ENCODE measurements at places on chromosomes 1 and 21. TPM values are rescaled to one million over a fixed set of nuclear protein-coding genes. Genes with fewer than 3 reads are reported as not detected.
A peak's percentile ranks its signal among the peaks of the same experiment; 100 is the strongest.

GRCh38 chr1:203287109-203287893, 18.0 kb upstream of the BTG2 start:
- peak overlapping the region; percentile 82 for H3K4me3 ChIP-seq
- peaks cover 60% of the 10 kb centered on the region for H3K4me1 ChIP-seq
- no peaks in the 10 kb centered on the region for H3K27me3 ChIP-seq
- peaks cover 2% of the 10 kb centered on the region for H3K36me3 ChIP-seq
- peak overlapping the region; percentile 98 for H3K27ac ChIP-seq

DNA sequence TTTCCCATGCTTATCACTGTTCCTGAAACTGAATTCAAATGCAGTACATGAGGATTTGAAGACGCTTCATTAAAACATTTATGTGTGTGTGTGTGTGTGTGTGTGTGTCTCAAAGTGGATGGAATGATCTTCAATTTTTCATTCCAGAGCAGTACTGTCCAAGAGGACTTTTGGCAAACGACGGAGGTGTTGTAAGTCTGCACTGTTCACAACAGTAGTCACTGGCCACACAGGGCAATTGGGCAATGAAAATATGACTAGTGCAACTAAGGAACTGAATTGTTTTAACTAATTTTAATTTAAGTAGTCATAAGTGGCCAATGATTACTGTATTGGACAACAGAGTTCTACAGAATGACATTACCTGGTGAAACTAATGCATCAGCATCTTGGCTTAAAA, 5.0 kb downstream of the TAF5L start:
- DNase-seq, result no peak
- H3K27me3 ChIP-seq, result no peaks in the 10 kb centered on the region
- no peak overlapping the region for H3K27ac ChIP-seq
- peaks cover 29% of the 10 kb centered on the region for H3K4me1 ChIP-seq

- no peaks in the 10 kb centered on the region for H3K36me3 ChIP-seq
- no peak overlapping the region for H3K4me3 ChIP-seq
- no peak overlapping the region for H3K27ac ChIP-seq
- no peak for DNase-seq
- no peaks in the 10 kb centered on the region for H3K4me1 ChIP-seq
Observed at GRCh38 chr1:240258910-240259309, 167.2 kb downstream of the FMN2 start.

- H3K27ac ChIP-seq, result no peak overlapping the region
- H3K4me3 ChIP-seq, result no peak overlapping the region
- DNase-seq, result peak; percentile 71
Observed at GRCh38 chr1:9455487-9456234, 83.6 kb upstream of the SLC25A33 start.

DNA sequence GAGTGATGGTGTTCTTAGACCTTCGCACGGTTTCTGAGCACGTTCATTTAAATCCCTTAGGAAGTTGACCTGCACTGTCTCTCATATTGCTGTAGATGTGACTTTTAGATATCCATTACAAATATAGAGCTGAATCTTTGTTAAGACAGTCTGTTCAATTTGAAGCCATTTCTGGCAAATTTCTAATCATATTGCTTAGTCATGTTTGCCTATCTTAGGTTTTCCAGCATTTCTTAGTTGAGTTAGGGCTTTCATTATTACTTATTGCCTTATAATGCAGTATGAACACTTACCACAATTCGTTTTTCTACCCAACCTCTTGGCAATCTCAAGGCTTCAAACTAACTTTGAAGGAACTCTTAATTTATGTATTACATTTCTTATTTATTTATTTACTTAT, 78.5 kb upstream of the PGD start:
- peaks cover 8% of the 10 kb centered on the region for H3K36me3 ChIP-seq
- no peak overlapping the region for H3K4me3 ChIP-seq
- DNase-seq, result no peak

- H3K4me1 ChIP-seq, result no peaks in the 10 kb centered on the region
- no peak overlapping the region for H3K27ac ChIP-seq
- H3K27me3 ChIP-seq, result no peaks in the 10 kb centered on the region
- H3K36me3 ChIP-seq, result peaks cover 4% of the 10 kb centered on the region
- DNase-seq, result no peak
- no peak overlapping the region for H3K4me3 ChIP-seq
Observed at GRCh38 chr1:246219508-246220030, 287.5 kb downstream of the SMYD3 start.

DNA sequence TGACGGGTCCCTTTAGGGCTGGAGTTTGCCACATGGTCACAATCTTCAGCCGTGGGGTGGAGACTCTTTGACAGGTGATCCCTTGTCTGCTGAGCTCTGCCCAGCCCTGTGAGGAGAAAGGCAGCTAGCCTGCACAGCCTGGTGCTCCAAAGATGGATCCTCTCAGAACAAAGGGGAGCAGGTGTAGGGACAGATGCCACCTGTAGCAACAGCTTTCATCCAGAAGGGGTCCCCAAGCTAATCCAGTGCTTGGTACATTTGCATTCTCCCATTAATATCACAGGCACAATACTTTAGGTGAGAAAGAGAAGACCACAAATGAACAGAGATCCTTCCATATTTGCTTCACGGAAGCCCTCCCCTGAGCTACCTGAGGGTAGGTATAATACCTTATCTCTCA, 93.2 kb downstream of the CCDC185 start:
- no peak overlapping the region for H3K4me3 ChIP-seq
- H3K36me3 ChIP-seq, result no peaks in the 10 kb centered on the region
- no peaks in the 10 kb centered on the region for H3K4me1 ChIP-seq
- DNase-seq, result no peak
- H3K27me3 ChIP-seq, result peaks cover 5% of the 10 kb centered on the region

DNA sequence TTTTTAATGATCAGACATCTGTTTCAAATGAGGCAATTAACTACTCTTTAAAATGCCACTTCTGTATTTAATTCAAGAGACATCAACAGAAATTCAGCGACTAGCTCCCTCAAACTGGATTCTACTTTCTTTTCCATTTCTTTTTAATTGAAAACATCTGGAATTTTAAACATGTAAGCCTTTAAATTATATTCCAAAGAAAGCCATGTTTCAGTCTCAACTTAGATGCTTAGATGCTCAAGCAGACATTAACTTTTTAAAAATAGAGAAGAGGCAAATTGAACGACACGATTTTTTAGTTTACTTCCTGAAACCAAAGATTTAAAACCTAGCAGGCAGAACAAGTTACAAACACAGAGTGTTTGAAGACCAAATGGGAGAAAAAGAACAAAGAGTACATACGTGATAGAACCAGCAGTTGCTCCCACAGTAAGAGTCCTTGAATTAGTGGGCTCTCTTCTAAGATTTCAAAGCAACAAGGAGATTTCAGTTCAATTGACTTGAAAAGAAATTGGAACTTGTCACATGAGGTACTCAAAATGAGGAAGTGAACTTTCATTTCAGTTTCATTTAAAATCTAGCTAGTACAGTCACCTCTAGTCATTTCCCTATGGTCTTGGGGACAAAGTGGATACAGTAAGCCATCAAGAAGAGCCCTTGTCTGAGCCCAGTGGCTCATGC, at the start of gene CTSS:
Gene CTSS, minus strand, starts transcription at position 483 of the 681 bp plus-strand sequence. CDS start 1,015 bp downstream, outside the sequence.
- H3K4me3 ChIP-seq, result peak within 1 kb of the TSS; percentile 85
- H3K4me1 ChIP-seq, result peaks cover 26% of the 10 kb centered on the region
- peaks cover 25% of the 10 kb centered on the region for H3K36me3 ChIP-seq

DNA sequence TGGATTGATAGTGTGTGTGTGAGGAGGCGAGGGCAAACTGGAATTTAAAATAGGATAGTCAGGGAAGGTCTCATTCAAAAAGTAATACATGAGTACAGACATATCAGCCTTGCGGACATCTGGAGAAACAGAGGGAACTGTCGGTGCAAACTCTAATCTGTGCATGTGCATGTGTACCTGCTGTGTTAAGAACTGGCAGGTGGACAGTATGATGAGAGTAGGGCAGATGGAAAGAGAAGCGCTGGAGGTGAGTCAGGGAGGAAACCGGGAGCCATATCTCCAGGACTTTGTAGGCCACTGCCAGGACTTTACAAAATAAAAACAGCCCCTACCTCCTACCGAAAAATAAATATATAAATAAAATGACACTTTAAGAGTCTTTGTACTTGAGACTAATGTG, 31.3 kb upstream of the MYBPHL start:
- H3K36me3 ChIP-seq, result peaks cover 14% of the 10 kb centered on the region
- no peaks in the 10 kb centered on the region for H3K27me3 ChIP-seq
- DNase-seq, result no peak

GRCh38 chr1:214187933-214188332, 93.0 kb upstream of the SMYD2 start:
- H3K4me3 ChIP-seq, result no peak overlapping the region
- H3K27ac ChIP-seq, result no peak overlapping the region

GRCh38 chr1:11979851-11980675, at the start of gene MFN2:
TSS of gene MFN2 (plus strand) at chr1:11980444. CDS start at chr1:11989169, 8,725 bp downstream.
- H3K36me3 ChIP-seq, result peaks cover 16% of the 10 kb centered on the region
- peak; percentile 94 for DNase-seq
- H3K4me1 ChIP-seq, result peaks cover 28% of the 10 kb centered on the region
- peak within 1 kb of the TSS; percentile 94 for H3K27ac ChIP-seq
- peak within 1 kb of the TSS; percentile 96 for H3K4me3 ChIP-seq
- H3K27me3 ChIP-seq, result no peaks in the 10 kb centered on the region

DNA sequence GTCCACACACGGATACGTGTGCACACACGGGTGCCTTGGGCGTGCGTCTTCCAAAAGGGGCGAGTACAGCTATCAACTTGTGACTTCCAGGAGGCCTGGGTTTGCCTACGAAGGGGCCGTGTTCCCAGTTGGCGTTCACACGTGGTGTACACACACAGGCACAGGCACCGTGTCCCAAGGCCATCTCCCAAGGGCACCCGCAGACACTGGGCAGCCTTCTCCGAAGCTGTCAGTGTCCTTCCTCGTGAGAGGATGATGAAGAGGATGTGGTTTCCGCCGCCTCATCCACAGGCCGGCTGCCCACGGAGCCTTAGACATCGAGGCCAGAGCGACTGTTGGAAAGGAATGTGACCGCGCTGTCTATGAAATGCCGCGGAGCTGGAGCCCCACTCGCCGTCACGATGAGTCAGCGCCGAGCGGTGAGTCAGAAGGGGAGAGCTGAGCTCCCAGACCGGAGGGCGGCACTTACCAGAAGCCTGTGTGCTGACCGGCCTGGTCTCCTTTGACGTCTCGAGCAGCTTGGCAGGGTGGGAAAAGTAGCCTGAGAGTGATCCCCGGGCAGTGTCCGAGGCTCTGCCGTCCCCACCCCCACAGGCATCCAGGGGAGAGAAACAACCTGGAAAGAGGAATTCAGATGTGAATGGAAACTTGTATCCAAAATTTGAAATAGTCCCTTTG, 141.4 kb upstream of the ARHGEF16 start:
- no peaks in the 10 kb centered on the region for H3K4me1 ChIP-seq
- H3K27ac ChIP-seq, result no peak overlapping the region
- H3K36me3 ChIP-seq, result no peaks in the 10 kb centered on the region
- H3K27me3 ChIP-seq, result peaks cover 4% of the 10 kb centered on the region
- no peak for DNase-seq

- DNase-seq, result no peak
- no peaks in the 10 kb centered on the region for H3K36me3 ChIP-seq
- H3K4me3 ChIP-seq, result no peak overlapping the region
- no peaks in the 10 kb centered on the region for H3K4me1 ChIP-seq
- H3K27ac ChIP-seq, result no peak overlapping the region
Observed at GRCh38 chr21:15122241-15122640, 57.4 kb upstream of the NRIP1 start.

DNA sequence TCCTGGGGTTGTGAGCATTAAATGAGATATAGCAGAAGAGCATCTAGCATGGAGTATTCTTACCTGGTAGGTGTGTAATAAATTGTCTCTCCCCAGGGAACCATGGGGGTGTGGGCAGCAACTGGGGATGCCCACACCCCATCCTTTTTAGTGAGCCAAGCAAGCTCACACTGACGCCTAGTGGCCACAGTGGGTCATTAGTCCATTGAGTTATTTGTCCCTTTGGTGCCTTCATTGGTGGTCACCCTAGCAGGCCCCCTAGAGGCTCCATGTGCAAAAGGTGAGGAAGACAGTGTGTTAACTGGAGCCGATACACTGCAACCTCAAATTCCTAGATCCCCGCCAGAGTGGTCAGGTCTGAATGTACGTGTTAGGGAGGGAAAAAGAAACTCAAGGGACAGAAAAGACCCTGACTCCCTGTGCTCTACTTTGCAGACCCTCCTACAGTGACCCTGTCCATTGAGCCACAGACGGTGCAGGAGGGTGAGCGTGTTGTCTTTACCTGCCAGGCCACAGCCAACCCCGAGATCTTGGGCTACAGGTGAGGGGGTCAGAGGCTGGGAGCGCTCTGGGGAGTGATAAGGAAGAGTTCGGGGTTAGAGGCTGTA, 93.3 kb upstream of the CD1D start:
- H3K27me3 ChIP-seq, result peaks cover 2% of the 10 kb centered on the region
- H3K4me1 ChIP-seq, result no peaks in the 10 kb centered on the region
- H3K27ac ChIP-seq, result no peak overlapping the region

- H3K36me3 ChIP-seq, result peaks cover 31% of the 10 kb centered on the region
- no peak for DNase-seq
- H3K4me3 ChIP-seq, result no peak overlapping the region
Observed at GRCh38 chr1:205172729-205173366, 38.7 kb downstream of the DSTYK start.

GRCh38 chr1:206816390-206817287, 44.3 kb upstream of the IL10 start:
- H3K27ac ChIP-seq, result peak overlapping the region; percentile 92
- peak overlapping the region; percentile 56 for H3K4me3 ChIP-seq
- no peak for DNase-seq
- peaks cover 27% of the 10 kb centered on the region for H3K4me1 ChIP-seq
- no peaks in the 10 kb centered on the region for H3K27me3 ChIP-seq

DNA sequence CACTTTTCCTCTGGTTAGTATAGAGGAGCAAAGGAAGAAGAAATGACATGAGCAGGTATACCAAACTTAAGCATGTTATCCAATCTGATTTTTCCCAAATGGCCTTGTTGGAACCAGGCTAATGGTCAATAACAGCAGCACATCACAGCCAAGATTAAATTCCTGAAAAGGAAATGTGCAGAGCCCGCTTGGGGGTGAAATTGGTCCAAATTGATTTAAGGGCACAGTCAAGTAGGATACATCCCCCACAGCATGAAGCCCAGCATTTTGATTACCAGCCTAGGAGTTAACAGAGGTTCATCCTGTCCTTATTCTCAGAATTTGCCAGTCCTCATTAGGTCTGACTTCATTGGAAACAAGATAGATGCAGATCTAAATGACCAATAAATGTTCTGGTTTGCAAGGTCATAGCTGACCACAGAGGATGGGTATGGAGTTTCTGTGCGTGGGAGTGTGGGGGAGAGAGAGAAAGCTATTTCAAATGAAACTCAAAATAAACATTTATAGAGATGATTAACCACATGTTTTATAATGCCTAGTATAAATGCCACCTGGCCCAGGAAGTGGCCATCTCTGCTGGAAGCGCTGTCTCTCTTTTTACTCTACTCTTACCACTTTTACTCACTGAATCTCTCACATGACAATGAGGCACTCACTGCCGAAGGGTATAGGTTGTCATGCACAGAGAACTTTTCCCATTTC, 38.7 kb downstream of the RGS5 start:
- H3K27me3 ChIP-seq, result no peaks in the 10 kb centered on the region
- H3K27ac ChIP-seq, result no peak overlapping the region
- no peaks in the 10 kb centered on the region for H3K4me1 ChIP-seq
- H3K36me3 ChIP-seq, result no peaks in the 10 kb centered on the region
- H3K4me3 ChIP-seq, result no peak overlapping the region

Gene UBIAD1
- 26.5 TPM for total RNA-seq

Gene EPS8L3
- not detected for total RNA-seq

Gene TCP10L
- 1.1 TPM for total RNA-seq

Gene LY9
- 73.6 TPM for total RNA-seq

Gene THEMIS2
- 40.5 TPM for total RNA-seq

Gene NBPF3
- total RNA-seq, result 8.5 TPM

Gene USP21
- 40.7 TPM for total RNA-seq

Gene CHD5
- 0.23 TPM for total RNA-seq

Data from activated naive CD8-positive, alpha-beta T cell treated with anti-CD3 and anti-CD28 coated beads, Interleukin-2, amount 10 ng/mL, durations not matched to agents 7 days and 5 days (primary cell).